ENCODE measurements at places on chromosomes 12 and 14.

GRCh38 chr14:96934638-96935330, 137.6 kb downstream of the VRK1 start:
- no peak overlapping the region for H3K4me3 ChIP-seq
- no peaks in the 10 kb centered on the region for H3K4me1 ChIP-seq
- no peak for DNase-seq
- H3K27me3 ChIP-seq = no peaks in the 10 kb centered on the region

GRCh38 chr12:64010069-64010686, 165.7 kb downstream of the SRGAP1 start:
- H3K36me3 ChIP-seq = no peaks in the 10 kb centered on the region
- peaks cover 3% of the 10 kb centered on the region for H3K4me1 ChIP-seq

- DNase-seq = no peak
- no peaks in the 10 kb centered on the region for H3K4me1 ChIP-seq
- no peaks in the 10 kb centered on the region for H3K36me3 ChIP-seq
Observed at GRCh38 chr12:5650829-5651461, 219.0 kb downstream of the NTF3 start.

DNA sequence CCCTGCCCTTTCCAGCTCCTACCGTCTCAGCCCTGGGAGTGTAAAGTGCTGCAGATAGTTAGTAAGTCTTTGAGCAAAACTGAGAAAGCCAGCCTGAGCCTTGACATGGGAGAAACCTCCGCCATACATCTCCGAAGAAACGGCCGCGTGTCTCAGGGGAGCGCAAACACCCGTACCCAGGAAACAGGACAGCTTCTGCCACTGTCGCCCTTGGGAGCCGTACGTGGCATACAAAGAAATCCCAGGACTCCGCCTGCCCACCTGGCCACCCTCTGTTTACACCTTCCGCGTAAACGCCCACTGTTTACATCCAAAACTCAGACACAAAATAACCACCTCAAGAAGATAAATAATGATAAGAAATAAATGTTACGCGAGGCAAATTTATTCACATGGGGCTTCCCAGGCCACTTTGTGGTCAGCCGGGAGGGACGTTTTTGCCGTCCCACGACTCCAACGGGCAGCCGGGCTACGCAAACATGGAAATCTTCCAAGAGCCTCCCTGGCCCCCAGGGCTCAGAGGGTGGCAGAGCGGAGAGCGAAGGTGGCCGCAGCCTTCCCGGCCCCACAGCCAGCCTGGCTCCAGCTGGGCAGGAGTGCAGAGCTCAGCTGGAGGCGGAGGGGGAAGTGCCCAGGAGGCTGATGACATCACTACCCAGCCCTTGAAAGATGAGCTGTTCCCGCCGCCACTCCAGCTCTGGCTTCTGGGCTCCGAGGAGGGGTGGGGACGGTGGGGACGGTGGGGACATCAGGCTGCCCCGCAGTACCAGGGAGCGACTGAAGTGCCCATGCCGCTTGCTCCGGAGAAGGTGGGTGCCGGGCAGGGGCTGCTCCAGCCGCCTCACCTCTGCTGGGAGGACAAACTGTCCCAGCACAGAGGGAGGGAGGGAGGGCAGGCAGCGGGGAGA, at the start of gene BDKRB2:
BDKRB2 (plus strand) TSS at position 689 of the 908 bp plus-strand sequence. CDS start 32,269 bp downstream, outside the sequence.
- peak; percentile 89 for DNase-seq
- H3K4me1 ChIP-seq = peaks cover 7% of the 10 kb centered on the region

DNA sequence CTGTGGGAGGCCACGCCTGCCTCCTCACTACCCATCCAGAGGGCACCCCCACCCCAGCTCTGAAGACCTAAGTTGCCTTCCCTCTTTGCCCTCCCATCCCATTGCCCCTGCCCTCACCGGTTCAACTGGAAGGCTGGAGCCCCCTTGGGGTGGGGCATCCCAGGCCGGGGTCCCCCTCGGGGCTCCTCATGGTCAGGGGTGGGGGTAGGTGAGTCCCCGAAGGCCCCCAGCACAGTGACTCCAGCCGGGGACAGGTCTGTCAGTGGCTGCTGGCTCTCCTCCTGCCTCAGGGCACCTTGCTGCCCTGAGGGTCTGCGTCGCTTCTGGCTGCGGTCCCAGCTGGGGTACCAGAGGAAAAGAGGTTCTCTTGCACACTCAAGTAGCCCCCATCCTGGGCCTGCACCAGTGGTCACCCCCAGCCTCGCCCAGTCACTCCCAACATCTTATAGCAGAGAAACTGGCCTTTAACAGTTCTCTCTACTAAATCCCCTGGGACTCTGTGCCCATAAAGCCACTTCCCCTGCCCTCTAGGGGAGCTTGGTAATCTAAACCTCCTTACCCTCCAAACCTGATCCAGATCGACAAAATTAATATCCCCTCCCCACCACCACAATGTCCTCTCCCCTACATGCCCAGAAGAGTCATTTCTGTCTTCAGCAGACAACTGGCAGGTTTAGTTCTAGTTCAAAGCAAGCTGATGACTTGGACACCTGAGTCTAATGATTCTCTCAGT, 5.1 kb downstream of the PIANP start:
- H3K27me3 ChIP-seq = no peaks in the 10 kb centered on the region
- DNase-seq = no peak
- no peak overlapping the region for H3K27ac ChIP-seq
- no peaks in the 10 kb centered on the region for H3K36me3 ChIP-seq
- H3K4me3 ChIP-seq = no peak overlapping the region

- no peaks in the 10 kb centered on the region for H3K36me3 ChIP-seq
- DNase-seq = no peak
- H3K4me3 ChIP-seq = no peak overlapping the region
- no peak overlapping the region for H3K27ac ChIP-seq
- H3K27me3 ChIP-seq = no peaks in the 10 kb centered on the region
Observed at GRCh38 chr12:79535751-79536150, 155.0 kb downstream of the PAWR start.

GRCh38 chr12:50287271-50287670, 4.0 kb upstream of the LIMA1 start:
- H3K27me3 ChIP-seq = no peaks in the 10 kb centered on the region
- H3K36me3 ChIP-seq = no peaks in the 10 kb centered on the region
- no peak overlapping the region for H3K27ac ChIP-seq
- no peak for DNase-seq

DNA sequence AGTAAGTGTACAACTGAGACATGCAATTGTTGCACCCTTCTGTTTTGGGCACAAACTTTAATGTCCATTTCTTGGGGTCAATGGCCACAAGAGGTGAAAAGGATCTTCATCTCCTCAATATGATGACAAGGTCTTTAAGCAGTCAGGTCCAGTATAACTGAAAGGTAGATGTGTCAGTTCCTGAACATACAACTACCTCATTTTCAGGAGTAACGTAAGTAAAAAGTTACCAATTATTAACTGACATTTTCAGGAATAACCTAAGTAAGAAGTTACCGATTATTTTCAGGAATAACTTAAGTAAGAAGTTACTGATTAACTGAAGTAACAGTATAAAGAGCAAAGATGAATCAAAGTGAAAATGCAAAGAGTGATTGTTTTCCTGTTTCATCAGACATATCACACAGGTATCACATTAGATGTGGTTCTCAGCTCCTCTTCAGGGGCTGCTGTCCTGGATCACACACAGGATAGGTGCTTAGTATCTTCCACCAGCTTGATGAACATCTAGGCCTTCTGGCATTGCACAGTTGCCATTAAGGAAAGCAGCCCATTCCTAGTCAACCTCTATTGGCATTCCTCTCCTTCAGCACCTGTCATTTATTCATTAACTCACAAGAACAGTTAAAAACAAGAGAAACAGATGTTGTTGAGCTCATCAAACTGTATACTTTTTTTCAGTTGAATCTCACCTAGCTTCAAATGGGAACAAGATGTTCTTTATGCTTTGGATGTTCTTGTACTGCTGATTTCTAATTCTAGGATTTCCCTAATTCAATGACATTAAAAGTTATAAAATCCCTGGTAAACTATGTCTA, 200.0 kb downstream of the FOXG1 start:
- H3K27me3 ChIP-seq = no peaks in the 10 kb centered on the region
- H3K4me3 ChIP-seq = no peak overlapping the region
- H3K27ac ChIP-seq = no peak overlapping the region
- H3K4me1 ChIP-seq = no peaks in the 10 kb centered on the region

DNA sequence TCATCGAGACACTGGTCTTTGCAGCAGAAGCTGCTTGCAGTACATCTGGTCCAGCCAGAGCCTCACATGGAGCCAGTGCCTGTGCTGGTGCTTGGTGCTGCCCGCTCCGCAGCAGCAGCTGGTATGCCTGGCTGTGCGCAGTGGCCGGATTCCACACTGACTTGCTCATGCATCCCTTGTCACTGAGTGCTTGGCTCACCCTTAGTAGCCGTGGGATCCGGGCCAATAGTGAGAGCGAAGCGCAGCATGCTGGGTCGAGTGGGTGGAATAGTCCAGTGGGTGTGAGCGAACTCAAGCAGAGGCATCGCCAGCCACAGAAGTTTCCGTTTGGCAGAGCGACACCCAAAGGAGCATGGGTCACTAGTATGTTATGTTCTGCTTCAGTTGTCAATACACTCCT, 10.1 kb upstream of the FBXO33 start:
- H3K4me1 ChIP-seq = no peaks in the 10 kb centered on the region
- H3K36me3 ChIP-seq = no peaks in the 10 kb centered on the region

DNA sequence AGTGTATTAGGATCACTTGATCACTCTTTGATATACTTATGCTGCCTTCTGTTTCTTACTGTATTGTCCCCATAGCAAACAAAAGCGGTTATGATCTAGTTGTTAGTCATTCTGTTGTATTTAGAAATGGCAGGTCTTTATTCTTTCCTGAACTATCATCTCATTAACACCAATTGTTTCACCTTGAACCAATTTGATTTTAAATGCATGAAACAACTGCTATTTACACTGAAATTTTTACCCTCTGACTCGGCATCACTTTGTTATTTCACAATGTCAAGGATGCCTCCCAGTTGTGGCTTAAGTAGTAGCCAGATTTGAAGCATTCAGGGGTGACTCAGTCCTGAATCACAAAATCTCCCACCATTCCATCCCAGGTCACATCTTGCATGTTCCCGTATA, 303.5 kb downstream of the EGLN3 start:
- peak; percentile 61 for DNase-seq
- H3K27ac ChIP-seq = no peak overlapping the region
- no peaks in the 10 kb centered on the region for H3K27me3 ChIP-seq

DNA sequence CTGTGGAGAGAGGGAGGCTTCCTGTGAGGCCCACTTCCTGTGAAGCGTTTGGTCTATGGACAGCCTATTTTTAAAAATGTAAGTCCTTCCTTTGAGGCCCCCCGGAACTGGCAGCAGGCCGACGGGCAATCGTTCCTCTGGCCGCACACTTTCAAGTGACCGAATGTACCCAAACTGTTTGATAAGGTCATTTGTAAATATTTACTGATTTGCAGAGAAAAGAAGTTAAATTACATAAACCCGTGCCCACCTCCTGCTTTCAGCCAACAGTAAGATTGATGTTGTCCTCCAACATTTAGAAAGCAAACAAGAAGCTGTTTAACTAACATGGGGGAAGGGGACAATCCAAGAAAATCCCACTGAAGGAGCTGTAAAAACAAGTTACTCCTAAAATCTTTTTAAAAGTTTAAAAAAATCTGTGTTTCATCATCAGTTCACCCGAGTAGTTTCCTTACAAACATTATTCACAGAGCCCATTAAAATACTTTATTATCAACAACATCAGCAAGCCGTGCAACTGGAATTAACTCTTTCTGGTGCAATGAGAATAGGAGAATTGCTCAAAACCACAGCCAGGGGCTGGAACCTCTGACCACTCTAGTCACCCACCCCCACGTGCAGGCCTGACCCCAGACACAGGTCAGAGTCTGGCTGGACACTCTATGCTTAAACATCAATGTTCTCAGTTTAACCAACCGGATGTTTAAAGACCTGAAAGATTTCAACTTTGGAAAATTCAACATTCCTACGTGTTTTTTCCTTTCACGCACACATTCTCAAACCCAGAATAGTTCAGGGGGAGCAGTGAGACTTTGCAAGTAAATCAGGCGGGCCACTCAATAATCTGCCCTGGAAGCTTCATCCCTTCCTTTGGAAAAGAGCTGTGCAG, 65.3 kb downstream of the FOXN3 start:
- peak overlapping the region; percentile 78 for H3K27ac ChIP-seq
- H3K4me1 ChIP-seq = peaks cover 10% of the 10 kb centered on the region
- peaks cover 4% of the 10 kb centered on the region for H3K36me3 ChIP-seq
- H3K27me3 ChIP-seq = no peaks in the 10 kb centered on the region

Measured in mesendoderm (in vitro differentiated cells).